ENCODE measurements at places on chromosomes 6 and 20.

DNA sequence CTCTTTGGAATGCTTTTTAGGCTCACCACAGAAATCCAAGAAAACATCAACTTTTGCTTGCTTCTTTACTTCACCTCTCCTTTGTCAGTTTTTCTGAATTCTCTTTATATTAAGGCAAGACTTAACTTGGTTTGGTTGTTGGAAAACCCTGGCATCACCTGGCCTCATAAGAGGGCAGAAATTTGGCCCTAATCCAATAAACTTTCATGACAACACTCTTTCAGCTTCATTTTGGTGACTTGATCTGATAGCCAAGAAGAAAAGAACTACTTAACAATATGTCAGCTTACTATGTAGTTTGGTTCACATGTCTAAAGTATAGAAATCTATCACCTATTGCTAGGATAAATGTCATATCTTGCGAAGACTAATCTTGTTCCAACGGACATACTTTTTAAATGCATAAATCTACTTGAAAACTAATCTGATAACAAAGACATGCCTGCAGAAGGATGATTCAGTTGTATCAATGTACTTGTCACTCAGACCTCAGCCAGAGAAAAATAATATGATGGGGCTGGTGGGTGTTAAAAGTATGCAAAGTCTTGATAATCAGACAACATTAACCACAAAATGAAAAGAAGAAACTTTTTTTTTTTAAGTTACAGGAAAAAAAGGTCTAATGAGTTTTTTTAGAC is 19.3 kb upstream of the HBS1L start:
- DNase-seq = no peak

DNA sequence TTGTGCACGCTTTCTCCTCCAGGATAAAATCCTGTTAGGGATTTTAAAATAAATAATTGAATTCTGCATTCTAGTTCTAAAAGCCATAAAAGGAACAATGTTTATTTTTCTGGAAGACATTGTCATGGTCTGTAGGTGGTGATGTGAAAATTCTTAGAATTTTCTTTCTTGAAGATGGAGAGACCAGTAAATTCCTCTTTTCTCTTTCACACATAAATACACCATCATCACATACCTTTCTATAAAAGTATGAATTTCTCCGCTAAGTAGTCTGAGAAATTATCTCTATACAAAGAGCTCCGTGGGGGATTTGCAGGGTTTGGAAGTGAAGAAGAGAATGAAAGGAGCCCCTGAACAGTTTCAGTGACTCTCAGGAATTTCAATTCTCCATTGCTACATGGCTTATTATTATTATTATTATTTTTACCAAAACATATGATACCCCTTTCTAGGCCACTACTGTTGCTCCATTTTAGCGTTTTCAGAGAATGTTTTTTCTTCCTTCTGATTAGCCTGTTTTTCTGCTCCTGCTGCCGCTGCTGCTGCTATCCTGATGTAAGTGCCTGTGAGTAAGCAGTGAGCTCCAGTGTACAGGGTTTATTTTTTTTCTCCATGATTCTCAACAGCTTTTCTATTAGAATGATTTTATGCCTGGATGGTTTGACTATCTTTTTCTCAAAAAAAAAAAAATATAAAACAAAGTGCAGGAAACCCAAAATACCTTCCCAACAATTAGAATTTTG is 145.8 kb downstream of the SAMD5 start:
- no peak for DNase-seq

DNA sequence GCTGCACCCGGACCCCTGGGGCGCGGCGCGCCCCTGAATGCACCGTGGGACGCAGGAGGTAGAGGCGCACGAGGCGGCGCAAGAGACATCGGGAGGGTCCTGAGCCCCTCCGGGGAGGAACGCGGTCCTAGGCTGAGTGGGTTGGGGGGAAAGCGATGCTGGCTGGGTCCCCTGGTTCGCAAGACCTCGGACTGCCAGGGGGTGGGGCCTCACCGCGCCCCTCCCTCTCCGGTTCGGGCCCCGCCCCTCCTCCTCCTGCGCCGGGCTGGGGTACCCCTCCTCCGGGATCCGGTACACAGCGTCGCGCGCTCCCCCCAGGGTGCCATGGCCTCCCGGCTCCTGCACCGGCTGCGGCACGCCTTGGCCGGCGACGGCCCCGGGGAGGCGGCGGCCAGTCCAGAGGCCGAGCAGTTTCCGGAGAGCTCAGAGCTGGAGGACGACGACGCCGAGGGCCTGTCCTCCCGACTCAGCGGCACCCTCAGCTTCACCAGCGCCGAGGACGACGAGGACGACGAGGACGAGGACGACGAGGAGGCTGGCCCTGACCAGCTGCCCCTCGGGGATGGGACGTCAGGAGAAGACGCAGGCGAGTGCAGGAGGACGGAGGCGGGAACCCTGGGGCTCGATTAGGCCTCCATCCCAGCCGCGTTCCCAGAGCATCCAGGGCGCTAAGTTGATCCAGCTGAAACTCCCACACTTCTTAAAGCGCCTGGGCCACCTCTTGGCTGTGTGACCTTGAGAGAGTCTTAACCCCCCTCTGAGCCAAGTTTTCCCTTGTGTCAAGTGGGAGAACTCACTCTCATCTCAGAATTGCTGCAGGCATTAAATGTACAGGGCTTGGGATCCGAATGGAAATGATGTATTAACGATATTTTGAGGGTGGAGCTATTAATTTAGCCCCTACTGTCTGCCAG is 541 bp downstream of the SNX21 start:
- DNase-seq = peak; percentile 53

GRCh38 chr6:161748535-161749416 is 474.9 kb upstream of the AGPAT4 start:
- no peak for DNase-seq

DNA sequence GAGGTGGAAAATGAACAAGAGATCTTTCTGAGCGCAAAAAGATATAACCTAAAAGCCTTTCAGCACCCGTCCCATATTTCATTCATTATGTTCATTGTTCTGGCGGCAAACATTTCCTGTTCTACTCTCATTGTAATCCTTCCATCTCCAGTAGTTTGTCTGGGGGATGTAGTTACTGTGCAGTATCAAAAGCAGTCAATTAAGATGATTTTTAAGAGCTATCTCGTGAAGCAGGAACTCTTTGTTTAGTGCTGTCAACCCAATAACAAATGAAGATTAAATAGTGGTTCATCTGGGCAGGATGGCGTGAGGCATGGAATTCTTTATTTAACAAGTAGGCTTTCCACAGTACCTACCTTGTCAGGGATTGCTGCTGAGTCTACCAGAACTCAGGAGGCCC is 876.7 kb downstream of the HACE1 start:
- DNase-seq = no peak

DNA sequence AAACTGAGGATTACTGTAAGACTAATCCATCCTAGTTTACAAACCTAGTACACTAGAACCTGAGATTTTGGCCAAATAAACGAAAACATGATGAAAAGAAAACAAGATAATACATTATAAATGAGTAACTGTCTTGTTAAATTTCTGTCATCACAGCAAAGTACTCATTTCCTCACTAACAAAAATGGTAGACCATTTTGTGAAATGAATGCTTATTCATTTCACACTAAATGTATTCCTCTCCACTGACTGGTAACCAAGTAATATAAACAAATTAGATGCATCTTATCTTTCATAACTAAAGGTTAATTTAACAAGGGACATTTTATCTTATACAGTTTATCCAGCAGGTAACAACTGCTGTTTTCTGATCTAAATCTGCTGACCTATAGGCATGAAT is 143.7 kb downstream of the REV3L start:
- no peak for DNase-seq

- DNase-seq = no peak
Measured at GRCh38 chr6:32774426-32774825, 11.1 kb upstream of the HLA-DQB2 start.

DNA sequence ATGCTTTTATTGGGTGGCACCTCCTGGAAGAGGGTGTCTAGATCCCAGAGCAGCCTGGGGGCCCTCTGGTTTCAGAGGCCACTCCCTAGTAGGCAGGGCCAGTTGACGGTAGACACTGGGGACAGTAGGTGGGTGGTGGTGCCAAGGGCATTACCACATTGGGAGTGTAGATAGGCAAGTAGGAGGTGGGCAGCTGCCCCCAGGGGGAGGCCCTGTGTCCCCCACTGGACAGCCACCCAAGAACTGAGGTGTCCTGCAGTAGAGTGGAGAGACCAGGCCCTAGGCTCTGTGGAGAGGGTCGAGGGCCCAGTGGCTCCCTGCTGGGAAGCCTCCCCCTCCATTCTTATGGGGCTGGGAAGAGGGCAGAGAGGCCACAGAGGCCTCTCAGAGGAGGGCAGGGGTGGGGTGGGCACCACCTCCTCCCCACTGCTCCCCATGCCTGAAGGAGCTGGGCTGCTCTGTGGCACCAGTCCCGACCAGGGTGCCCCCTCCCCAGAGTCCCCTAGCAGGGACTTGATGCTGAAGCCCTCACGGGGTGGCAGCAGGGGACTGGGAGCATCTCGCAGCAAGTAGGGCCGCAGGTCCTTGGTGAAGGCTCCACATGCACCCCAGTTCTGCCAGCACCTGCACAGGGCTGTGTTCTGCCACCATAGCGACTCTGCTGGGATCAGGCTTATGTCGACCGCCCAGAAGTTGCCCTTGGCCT is 305.0 kb upstream of the KCNQ5 start:
- DNase-seq = no peak

- no peak for DNase-seq
Measured at GRCh38 chr20:32648761-32649650, 24.7 kb downstream of the C20orf203 start.

GRCh38 chr6:116629563-116629981 is 13.3 kb downstream of the RSPH4A start:
- no peak for DNase-seq

Data from SW 1271 (cell line).